Activated CD8-positive, alpha-beta memory T cell treated with anti-CD3 and anti-CD28 coated beads, Interleukin-2, amount 10 ng/mL, durations not matched to agents 7 days and 5 days (primary cell): ENCODE measurements at places on chromosomes 6 and 20. TPM values are rescaled to one million over a fixed set of nuclear protein-coding genes. Genes with fewer than 3 reads are reported as not detected.

- no peak for DNase-seq
Observed at GRCh38 chr20:39016506-39016905, 54.4 kb downstream of the DHX35 start.

GRCh38 chr6:20933057-20933788 lies 399.0 kb downstream of the CDKAL1 start:
- DNase-seq, result no peak

- no peak for DNase-seq
Observed at GRCh38 chr20:1119128-1119505, 715 bp downstream of the PSMF1 start.

- DNase-seq, result no peak
Observed at GRCh38 chr6:150025201-150025917, at the start of gene RAET1L. TSS of gene RAET1L (minus strand) at chr6:150025532. CDS start at chr6:150025471, 61 bp downstream.

DNA sequence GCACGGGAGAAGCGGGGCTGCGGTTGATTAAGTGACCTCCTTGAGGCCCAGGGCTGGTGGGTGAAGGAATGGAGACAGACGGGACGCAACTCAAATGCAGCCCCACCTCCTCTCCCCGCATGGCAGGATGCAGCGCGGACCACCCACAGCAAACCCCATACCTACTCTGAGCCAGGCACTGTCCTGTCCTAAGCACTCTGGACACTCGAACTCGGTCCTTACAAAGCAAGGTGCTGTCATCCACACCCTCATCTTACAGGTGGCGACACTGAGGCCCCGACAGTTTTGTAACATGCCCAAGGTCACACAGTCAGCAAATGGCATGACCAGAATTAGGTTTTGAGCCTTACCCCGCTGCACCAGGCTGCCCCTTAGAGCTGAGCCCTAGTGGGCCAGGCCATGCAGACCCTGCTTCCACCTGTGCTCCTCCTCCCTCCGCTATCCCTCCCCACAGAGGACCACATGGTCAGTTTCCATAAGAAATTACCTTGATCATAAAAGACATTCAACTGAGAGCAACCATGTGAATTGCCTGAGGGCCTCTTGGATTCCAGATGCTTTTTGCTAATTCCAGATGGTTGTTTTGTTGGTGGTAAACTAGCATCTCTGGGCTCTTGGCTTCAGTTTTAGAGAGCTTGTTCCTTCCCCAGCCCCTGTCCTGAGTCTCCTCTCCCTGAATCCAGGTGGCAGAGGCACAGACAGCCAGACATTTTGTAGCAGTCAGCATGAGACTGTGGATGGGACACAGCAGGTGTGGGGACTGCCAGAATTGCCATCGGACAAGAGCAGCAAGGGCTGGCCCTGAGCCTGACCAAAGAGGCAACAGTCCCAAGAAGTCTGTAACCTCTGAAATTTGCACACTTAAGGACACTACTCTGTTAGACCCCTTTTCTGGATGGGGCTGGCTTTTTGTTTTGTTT lies 171.9 kb upstream of the PMEPA1 start:
- DNase-seq, result peak; percentile 35

- DNase-seq, result no peak
Observed at GRCh38 chr6:1477432-1478090, 88.2 kb downstream of the FOXF2 start.

DNA sequence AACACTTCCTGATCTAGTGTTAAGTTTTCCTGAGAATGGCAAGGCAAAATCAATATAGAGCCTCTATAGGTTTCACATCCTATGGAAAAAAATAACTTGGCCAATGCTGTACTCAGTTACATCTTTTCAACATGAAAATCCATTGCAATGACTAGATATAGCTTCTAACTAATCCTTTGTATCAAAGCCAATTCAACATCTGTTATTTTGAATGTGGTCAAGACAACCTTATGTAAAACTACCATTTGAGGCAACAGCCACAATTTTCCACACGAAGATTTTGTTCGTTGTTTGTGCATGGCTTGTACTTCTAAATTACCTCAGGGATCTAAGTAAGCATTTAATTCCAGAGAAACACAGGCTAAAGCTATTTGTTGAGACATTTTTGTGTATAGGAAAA lies 637.8 kb upstream of the EYS start:
- no peak for DNase-seq

- DNase-seq, result no peak
Observed at GRCh38 chr20:42756991-42757390, 432.7 kb downstream of the PTPRT start.

GRCh38 chr20:9928955-9929354 lies 90.1 kb upstream of the PAK5 start:
- DNase-seq, result no peak

GRCh38 chr6:117985916-117986315 lies 78.9 kb downstream of the SLC35F1 start:
- no peak for DNase-seq

TSPO2 gene
- not detected for total RNA-seq

EFCAB8 gene
- total RNA-seq, result 0.30 TPM

APMAP gene
- 56.0 TPM for total RNA-seq
